ENCODE measurements at places on chromosomes 5 and 9.

GRCh38 chr9:3898461-3899218 is 372.8 kb upstream of the RFX3 start:
- no peak for DNase-seq

- DNase-seq: no peak
Observed at GRCh38 chr5:158154226-158155005, 295.5 kb upstream of the CLINT1 start.

DNA sequence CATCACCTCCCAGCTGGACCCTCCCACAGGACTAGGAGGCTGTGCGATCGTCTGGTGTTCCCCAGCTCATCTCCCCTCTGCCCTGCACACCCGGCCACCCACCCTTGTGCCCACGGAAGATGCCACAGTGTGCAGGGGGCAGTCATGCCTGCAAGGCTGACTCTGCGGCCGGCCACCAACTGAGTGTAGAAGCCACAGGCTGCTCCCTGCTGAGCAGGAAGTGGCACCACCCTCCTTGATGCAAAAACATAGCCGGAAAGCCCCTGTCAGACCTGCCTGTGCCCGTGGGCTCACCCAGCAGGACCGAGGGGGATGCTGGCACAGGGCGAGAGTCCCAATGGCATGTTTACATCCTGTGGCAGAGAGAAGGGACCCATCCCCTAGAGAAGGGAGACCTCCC is 40.3 kb upstream of the SLC12A7 start:
- DNase-seq: no peak

- no peak for DNase-seq
Observed at GRCh38 chr9:99173570-99174504, 47.9 kb downstream of the ALG2 start.

- DNase-seq: no peak
Observed at GRCh38 chr5:15452030-15452429, 48.0 kb upstream of the FBXL7 start.

DNA sequence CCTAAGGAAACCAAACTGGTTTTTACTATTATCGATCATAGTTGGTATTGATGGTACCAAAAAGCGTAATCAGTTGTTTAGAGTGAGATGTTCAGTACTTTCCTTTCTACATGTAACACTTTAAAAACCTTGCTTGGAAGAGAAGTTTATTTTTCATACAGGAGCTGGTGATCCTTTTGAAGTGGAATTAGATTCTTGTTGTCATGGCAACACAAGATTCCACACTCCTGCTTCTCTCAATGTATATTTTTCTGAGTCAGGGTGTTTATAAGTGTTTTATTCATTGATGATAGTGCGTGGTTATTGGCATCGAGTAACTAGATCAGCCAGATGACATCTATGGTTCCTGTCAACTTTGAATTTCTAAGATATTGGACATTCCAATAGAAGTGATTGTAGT is 181.1 kb upstream of the CHD1 start:
- no peak for DNase-seq

DNA sequence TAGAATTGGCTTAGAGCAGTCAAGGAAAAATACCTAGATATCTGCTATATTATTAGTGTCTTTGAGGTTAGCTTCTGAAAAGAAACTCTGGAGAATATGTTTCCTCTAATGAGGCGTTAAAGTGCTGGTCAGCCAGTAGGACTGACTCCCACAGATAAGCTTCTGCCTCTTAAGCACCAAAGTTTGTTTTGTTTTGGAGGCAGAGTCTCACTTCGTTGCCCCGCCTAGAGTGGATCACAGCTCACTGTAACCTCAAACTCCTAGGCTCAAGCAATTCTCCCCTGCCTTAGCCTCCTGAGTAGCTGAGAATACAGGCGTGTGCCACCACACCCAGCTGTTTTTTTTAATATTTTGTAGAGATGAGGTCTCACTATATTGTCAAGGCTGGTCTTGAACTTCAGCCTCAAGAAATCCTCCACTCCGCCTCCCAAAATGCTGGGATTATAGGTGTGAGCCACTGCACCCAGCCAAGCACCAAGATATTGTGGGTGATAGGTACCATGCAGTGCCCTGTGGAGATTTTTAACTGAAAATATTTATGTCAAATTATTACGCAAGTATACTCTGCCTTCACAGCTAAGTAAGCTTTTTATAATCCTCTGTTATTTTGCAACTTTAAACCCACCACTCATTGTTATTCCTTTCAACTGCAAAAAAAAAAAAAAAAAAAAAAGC is 24.7 kb upstream of the TMEM171 start:
- no peak for DNase-seq

- DNase-seq: no peak
Observed at GRCh38 chr5:37435261-37435660, 56.1 kb downstream of the WDR70 start.

- no peak for DNase-seq
Observed at GRCh38 chr5:69454460-69455249, 37.9 kb upstream of the OCLN start.

GRCh38 chr9:98148486-98148885 is 29.5 kb upstream of the TRIM14 start:
- DNase-seq: no peak

DNA sequence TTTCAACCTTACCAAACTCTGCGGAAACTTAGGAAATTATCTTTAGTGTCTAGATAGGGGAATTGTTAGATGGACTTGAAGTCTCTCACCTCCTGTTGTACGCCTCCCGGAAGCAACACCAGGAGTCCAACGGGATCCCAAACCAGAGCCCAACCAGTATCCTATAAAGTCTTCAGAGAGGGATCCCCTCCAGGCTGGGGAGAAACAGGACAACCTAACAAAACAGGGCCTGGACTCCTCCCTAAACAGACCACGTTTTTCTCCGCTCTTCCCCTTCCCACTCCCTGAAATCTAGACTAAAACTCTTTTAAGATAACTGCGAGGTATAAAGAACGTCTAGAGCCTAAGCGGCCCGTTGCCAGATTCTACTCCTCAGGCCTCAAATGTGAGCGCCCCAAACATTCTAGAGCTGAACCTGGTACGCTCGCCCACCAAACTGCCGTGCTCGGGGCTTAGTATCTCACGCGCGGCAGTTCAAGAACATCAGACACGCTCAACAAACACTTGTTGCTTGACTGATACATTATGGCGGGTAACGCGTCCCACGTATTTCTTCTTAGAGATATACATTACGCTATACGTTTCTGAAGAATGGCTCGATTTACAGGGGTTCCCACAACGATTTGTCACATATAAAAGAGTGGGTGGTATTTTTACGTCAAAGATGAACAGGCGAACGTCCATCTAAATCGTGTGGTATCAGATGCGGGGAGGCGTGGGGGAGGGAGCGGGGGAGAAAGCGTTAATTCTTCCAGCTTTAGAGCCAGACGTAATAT is 663 bp upstream of the SMIM27 start:
- peak; percentile 74 for DNase-seq

GRCh38 chr9:10562581-10563343 is 50.0 kb downstream of the PTPRD start:
- DNase-seq: no peak

DNA sequence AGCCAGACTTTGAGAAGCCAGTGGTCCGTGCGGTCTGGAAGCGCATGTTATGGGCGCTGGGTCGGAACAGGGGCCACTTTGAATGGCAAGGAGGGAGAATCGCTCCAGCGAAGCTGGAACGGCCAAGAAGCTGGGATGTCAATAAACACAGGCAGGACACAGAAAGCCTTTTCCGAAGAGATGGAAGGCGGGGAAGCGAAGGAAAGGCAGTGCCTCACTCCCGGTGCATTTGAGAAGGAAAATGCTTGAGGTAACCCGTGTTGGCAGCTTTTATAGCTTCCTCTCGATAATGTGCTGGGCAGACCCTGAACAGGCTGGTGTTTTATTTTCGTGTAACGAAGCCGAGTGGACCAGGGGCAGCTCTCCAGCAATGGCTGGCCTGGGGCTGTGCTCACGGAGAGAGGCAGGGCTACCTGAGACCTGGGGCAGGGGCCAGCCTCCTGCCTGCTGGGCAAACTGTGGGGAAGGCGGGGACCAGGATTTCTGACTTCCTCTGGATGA is 84.2 kb upstream of the SPRY4 start:
- no peak for DNase-seq

DNA sequence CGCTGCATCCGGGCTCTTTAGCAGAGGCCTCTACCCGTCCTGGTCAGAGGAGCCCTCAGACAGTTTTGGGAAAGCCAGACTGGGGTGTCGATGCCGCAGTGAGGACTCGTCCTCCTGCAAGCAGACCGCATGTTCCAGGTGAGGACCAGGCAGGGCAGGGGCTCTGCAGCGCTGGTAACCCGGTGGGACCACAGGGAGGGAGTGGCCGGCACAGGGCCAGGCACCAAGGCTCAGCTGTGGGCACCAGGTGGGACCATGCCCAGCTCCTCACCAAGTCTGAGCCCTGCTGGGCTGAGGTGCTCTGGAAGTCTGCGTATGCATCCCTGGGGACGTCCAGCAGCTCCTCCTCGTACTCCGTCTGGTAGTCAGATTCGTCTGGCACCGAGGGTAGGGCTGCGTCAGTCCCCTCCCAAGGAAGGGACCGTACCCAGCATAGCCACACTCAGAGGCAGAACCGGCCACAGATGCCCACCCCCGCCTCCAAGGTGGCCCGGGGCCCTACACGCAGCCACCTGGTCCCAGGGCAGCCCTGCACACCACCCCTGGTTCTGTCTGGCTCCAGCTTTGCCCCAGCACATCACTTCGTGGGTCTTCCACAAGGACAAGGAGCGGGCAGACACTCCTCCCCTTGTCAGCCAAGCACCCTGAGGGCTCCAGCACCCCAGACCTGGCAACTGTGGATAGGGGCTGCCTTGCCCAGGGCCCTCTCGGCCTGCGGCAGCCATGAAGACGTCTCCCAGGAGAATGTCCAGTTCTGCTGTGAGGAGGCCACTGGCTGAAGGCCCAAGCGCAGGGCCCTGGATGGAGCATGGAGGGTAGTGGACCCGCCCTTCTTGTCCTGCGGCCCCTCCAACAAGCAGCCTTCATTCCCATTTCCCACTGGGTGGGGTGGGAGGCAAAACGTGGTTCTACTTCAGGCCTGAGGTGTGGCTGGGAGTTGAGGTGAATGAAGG is 1.5 kb upstream of the NSMF start:
- DNase-seq: no peak

GRCh38 chr9:133824106-133824801 is 86.1 kb upstream of the SARDH start:
- peak; percentile 56 for DNase-seq

DNA sequence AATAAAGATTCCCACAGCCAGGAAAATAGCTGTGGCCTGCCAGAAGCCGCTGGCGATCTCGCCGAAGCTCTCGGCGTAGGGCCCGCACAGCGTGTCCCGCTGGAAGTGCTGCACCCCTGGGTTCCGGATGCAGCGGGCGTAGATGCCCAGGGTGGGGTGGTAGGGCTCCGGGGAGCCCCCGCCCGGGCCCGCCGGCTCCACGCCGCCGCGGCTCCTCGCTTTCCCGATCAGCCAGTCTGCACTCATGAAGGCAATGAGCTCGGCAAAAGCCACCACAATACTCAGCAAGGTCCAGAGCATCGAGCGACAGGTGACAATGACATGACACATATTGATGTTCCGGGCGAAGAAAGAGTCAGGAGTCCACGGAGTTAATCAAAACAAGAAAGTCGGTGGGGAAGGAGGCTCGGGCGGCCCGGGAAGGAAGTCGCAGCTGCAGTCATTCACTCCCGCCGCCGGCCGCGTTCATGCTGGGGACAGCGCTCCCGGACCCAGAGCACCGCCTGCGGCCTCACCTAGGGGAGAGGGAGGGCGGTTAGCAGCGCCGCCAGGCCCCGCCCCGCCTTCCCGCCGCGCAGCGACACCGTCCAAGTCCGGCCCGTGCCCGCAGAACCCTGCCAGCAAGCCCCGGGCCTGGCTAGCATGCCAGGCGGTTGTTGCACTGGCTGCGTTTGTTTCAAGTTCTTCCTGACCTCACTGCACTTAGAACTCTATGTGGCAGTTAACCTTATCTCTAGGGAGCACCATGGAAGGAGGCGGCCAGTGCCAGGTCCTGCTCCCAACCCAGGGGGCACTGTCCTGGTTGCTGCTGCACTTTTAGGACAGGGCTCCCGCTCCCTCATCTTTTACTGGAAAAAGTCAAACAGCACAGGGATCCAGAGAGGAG is 138.4 kb downstream of the LHFPL2 start:
- peak; percentile 67 for DNase-seq

- no peak for DNase-seq
Observed at GRCh38 chr9:122008559-122008958, 84.5 kb downstream of the TTLL11 start.

GRCh38 chr5:65184780-65185179 is 296.9 kb downstream of the ADAMTS6 start:
- no peak for DNase-seq

GRCh38 chr9:34559624-34560455 is 29.7 kb downstream of the CNTFR start:
- no peak for DNase-seq

GRCh38 chr5:59621477-59621876 is 272.0 kb downstream of the PDE4D start:
- DNase-seq: no peak

- no peak for DNase-seq
Observed at GRCh38 chr5:96339862-96340261, 93.2 kb downstream of the PCSK1 start.

GRCh38 chr5:137668637-137669036 is 67.3 kb downstream of the KLHL3 start:
- no peak for DNase-seq

GRCh38 chr5:172801179-172801671 is 30.2 kb upstream of the DUSP1 start:
- no peak for DNase-seq

- no peak for DNase-seq
Observed at GRCh38 chr5:172473427-172473826, 19.1 kb upstream of the SH3PXD2B start.

DNA sequence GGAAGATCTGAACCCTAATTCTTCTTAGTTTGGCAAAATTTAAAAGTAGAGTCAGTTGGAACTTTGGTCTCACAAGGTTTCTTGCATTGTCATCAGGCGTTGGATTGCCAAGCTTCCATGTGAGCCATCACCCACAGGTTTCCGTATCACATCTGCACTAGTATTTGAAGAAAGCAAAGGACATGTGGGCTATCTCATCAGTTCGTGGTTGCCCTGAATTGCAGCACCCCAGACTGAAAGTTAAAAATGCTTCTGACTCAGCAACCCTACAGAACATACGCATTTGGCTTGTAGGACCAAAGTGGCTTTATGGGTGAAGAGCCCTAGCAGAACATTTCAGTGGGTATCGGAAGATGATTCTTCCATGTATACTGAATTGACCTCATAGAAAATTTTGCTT is 358.0 kb downstream of the ENC1 start:
- no peak for DNase-seq

- DNase-seq: no peak
Observed at GRCh38 chr5:138359621-138360020, 7.1 kb downstream of the KDM3B start.

DNA sequence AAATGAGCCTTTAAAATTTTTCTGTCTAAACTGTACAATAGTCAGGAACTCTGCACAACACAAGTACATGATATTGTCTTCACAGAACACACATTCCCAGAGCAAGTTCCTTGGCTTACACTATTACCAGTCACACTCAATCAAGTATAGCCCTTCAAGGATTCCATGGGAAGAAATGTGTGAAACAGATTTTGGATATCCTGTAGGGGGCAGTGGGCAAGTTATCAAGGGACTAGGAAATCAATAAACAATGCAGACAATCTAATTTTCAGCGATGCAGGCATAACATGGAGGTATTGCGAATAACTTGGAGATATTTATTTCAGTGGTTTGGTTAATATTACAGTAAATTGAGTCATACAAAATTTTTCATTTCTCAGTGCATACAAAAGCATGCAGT is 1171.5 kb upstream of the NUDT12 start:
- DNase-seq: no peak

- no peak for DNase-seq
Observed at GRCh38 chr5:121872856-121873255, 21.2 kb downstream of the FTMT start.

All from NCI-H1417 (cell line).